ENCODE measurements at places on chromosomes 12 and 14.

- no peak for DNase-seq
Observed at GRCh38 chr14:67525389-67525788, 7.7 kb upstream of the PLEKHH1 start.

DNA sequence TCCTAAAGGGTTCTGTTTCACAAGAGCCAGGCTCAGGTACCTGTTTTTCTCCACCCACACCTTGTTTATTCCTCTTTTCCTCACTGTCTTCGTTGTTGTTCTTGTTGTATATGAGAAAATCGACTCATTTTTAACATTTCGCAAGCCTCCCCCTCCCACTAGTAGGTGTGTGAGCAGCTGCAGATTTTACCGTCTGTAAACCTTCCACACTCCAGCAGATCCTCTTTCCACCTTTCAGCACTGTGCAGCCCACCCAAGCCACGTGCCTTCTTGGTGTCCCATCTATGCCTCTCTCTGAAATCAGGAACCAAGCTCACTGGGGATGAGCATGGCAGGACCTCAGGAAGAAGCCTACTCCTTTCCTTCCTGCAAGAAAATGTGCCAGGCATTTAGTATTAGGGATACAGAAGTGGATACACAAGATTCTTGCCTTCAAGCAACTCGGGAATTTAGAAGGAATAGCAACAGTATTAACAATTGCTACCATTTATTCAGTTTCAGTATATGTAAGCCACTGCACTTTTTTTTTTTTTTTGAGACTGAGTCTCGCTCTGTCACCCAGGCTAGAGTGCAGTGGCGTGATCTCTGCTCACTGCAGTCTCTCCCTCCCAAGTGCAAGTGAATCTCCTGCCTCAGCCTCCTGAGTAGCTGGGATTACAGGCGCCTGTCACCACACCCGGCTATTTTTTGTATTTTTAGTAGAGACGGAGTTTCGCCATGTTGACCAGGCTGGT is 113.6 kb downstream of the CHST11 start:
- no peak for DNase-seq

GRCh38 chr14:68779761-68780323 is 13.0 kb downstream of the ZFP36L1 start:
- peak; percentile 62 for DNase-seq

- DNase-seq, result no peak
Observed at GRCh38 chr12:104249017-104249416, 33.4 kb downstream of the TXNRD1 start.

DNA sequence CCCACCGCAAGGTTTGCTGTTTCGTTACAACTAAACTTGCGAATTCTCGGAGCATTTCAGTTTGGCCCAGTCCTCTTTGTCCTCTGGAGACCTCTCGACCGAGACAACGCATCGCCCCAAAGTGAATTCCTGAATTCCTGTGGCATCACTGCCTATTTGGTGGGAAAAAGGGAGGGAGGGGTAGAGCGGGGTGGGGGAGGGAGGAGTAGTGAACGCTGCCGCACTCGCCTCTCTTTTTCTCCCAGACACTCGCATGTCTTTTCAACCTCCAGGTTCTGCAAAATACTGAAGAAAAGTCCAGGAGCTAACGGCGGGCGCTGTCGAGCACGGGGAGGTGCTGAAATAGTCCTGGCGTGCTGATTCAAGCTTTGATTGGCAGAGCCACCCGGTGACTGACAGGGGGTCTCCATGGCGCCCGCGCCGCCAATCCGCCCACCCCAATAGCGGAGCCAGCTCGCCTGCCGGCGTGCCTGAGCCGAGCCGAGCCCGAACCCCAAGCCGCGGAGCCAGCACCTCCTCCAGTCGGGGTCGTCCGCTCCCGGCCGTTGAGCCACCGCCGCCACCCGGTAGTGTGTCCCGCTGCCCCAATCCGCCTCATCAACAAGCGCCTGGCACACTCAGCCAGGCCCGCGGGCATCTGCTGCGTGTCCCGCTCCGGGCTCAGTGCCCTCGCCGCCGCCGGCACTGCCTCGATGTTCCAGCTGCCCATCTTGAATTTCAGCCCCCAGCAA is at the start of gene SIX6:
SIX6 (plus strand) TSS at position 440 of the 731 bp plus-strand sequence; CDS start at position 693, 253 bp downstream.
- DNase-seq, result peak; percentile 43

GRCh38 chr14:22556021-22556989 is 32.7 kb downstream of the DAD1 start:
- peak; percentile 98 for DNase-seq

GRCh38 chr12:29211696-29212095 is 62.6 kb downstream of the FAR2 start:
- no peak for DNase-seq

DNA sequence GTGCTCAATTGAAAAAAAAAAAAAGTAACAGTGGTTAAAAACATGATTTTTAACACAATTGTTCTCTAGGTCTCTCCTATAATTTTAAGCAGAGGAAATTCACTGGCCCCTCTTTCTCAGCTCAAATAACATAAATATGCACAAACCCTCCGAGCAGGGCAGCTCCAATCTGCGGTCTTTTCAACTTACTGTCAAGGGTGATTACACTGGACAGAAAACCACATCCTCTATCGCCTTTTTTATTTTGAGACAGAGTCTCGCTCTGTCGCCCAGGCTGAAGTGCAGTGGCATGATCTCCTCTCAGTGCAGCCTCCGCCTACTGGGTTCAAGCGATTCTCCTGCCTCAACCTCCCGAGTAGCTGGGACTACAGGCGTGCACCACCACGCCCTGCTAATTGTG is 16.5 kb upstream of the GABARAPL1 start:
- no peak for DNase-seq

DNA sequence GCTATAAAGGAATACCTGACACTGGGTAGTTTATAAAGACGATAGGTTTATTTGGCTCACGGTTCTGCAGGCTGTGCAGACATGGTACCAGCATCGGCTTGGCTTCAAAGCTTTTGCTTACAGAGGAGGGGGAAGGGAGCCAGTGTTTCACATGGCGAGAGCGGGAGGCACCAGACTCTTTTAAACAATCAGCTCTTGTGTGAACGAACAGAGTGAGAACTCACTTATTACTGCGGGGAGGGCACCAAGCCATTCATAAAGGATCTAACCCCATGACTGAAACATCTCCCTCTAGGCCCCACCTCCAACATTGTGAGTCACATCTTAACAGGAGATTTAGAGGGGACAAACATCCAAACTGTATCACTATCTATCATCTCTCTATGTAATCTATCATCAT is 227.4 kb downstream of the TMEM132D start:
- DNase-seq, result no peak

DNA sequence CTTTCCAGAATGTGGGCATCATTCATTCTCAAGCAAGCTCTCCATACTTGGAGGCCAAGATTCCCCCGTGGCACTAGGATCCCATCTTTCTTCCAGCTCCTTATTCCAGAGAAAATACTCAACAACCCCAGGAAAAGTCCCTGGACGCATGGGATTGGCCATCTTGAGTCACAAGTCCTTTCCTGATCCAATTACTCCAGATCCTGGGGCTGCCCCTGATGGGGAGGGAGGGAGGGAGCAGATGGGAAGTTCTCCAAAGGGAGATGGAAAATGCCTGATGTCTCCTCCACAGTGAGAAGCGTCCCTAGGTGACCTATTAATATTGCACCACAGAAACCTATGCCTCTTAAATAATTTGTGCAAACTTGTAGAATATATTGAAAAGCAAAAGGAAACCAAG is 12.4 kb upstream of the KCNK13 start:
- no peak for DNase-seq

DNA sequence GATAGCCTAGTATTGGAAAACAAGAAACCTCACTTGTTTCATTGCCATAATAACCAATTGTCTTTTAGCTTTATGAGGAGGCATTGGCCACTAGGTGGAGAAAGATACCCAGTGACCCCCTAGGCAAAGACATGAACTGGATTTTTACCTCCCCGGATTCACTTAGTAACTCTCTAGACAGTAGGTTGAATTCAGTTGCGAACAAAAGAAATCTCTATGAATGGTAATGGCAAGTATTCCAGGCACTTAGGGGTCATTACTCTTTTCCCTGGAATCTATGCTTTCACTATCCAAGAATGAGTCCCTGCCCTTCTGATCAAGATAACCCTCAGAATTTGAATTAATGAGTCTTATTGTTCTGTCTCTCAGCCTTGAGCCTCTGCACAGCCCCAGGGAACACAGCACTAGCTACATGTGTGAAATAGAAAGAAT is 29.5 kb upstream of the RHOJ start:
- no peak for DNase-seq

DNA sequence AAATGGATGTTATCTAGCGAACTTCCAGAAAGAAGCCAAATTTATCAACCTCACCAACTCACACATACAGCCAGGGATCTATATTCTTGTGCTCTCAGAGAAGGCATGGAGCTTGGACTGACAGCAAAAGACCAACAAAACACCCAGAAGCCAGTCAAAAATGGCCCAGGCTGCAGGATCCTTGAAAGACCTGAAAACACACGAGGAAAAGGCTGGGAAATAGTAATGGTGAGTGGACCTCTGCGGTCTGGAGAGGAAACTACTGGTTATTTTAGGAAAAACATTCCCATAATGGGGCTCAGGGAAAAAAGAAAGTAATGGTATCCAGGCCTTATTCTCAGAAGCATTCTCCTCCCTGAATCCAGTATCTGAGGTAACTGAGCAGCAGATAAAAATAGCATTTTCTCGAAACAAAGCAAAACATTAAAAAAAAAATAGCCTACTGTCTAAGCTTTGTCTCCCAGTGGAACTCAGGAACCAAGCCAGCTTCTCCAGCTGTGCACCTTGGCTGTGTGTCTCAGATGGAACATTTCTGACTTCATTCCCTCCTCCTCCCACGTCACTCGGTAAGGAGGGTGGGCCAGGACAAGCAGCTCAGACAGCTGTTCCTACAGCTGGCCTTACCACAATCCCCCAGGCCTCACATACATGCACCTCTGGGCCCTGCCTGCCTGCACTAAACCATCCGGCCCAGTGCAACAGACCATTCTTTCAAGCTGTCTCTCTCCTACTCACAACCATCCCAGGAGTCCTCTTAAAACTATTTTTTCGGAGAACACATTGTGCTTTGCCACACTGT is 249.9 kb downstream of the DAD1 start:
- DNase-seq, result no peak

GRCh38 chr14:61296719-61297502 is 15.8 kb upstream of the TMEM30B start:
- no peak for DNase-seq

DNA sequence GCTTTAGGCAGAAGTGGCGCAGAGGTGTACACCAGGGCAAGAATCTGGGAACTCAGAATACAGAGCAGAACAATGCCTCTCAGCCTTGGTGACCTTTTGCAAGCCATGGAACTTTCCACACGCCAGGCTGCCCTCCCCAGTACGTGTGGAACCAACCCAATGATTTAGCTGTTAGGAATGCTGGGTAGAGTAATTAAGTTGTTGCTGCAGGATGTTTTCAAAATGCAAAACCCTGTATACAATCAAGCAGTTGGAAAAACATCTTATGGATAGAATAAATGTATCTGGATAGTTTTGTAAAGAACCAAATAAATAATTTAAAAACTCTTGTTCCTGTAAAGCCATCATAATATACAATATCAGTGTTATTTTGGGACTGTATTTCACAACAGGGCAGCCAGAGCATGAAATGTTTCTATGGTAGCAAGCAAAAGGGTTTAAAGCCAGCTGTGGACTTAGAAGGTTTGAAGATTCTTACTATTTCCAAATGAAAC is 19.4 kb downstream of the PPP1R36 start:
- DNase-seq, result no peak

DNA sequence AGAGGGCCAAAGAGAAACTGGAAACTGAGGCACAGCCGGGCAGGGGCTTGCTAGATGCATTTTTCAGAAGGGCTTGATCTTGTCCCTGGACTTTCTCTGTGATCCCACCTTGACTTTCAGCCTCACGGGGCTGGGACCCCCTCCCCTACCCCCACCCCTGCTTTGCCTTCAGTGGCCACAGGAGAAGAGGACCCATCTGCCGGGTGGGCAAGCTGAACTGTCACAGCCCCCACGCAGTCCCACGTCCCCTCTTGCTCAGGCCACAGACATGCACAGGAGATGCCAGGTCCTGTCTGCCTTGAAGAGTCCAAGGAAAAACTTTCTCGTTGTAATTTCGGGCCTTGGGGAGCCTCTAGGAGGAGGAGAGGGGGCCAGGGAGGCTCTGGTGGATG is 158.9 kb downstream of the KIF26A start:
- no peak for DNase-seq

GRCh38 chr12:7128681-7129286 is at the start of gene RBP5:
TSS of gene RBP5 (minus strand) at chr12:7128889. CDS start at chr12:7128775, 114 bp downstream.
- DNase-seq, result no peak

DNA sequence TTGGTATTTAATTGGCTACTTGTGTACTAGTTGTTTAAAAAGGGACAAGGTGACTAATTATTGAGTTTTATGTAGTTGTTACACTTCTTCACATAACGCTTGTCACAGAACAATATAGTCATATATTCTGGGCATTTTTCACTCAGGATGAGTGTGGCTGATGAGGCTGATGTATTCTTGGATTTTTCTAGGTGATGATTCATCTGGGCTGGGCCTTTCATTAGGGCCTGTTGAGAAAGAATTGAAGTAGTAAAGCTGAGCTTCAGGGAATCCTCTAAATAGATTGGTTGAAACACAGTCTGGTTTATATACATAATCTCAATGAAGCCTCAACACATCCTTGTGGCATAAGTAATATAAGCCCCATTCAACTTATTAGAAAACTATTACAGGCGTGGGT is 445.7 kb downstream of the DAD1 start:
- DNase-seq, result no peak

- DNase-seq, result no peak
Observed at GRCh38 chr14:75417674-75418073, 10.1 kb upstream of the JDP2 start.

DNA sequence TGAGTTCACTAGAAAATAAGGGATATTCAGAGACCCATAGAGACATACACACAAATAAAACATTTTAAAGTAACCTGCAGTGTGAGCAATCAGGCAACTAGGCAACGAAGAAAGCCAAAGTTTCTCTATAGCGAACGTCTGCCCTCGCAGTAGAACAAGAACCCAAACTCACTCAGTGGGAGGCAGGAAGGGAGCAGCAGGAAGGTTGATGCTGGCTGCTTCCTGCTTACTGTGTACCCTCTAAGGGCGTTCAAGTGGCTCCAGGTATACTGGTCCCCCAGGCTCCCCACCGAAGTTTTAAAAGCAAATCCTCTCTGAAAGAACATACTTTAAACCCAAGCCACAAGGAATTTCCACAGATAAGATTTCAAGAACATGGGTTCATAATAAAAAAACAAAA is 249.3 kb downstream of the FOXN3 start:
- DNase-seq, result no peak

DNA sequence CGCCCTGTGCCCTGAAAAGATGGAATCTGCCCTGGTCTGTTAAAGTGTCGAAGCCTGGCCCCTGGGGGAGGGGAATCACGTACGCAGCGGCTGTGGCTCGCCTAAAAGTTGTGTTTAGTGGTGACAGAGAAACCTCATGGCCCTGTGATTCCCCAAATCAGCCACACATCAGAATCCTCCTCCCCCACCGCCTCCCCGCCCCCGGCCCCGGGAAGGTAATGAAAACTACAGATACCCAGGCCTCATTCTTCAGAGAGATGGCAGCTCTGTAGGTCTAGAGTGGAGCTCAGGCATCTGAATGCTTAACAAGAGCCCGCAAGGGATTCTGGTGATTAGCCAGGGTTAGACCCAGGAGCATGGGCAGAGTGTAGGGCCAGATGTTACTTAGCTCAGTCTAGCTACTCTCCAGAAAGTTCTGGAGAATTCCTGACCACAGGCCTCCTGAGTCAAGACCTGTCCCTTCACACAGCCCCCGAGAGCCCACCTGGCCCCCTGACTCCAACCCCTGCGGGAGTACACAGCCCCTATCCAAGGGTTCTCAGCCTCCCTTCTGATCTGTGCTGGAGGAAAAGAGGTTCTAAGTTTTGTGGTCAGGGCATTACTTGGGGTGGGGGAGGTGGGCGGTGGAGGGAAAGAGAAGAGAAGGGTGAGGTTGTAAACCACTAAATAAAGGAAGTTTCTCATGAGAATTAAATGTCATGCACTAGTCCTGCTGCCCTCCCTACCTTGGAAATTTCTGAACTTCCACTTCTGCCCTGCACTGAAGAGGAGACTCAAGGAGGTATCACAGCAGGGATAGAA is 114.8 kb downstream of the PLXNC1 start:
- peak; percentile 79 for DNase-seq
